ENCODE measurements at places on chromosomes 5 and 9.

- peak; percentile 72 for DNase-seq
Measured at GRCh38 chr9:137028263-137029057, 423 bp upstream of the ABCA2 start.

DNA sequence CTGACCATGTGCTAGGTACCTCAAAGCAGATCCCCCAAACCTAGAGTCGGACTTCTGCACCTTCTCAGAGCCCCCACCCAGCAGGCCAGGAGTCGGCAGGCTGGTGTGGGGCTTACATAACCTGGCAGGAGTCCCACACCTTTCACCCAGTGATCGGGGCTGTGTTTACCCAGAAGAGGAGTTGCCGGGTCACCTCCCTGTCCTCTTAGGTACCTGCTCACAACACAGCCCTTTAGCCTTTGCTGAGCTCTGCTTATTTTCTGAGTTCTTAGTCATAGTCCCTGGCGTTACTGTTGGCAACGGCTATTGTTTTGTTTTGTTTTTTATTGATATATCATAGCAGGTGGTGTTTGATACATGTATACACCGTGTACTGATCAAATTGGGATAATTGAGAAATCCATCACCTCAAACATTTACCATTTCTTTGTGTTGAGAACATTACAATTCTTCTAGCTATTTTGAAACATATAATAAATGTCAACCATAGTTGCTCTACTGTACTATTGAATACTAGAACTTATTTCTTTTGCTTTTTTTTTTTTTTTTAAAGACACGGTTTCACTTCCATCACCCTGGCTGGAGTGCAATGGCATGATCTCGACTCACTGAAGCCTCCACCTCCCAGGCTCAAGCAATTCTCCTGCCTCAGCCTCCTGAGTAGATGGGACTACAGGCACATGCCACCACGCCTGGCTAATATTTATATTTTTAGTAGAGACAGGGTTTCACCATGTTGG, 10.4 kb upstream of the EEIG1 start:
- no peak for DNase-seq

DNA sequence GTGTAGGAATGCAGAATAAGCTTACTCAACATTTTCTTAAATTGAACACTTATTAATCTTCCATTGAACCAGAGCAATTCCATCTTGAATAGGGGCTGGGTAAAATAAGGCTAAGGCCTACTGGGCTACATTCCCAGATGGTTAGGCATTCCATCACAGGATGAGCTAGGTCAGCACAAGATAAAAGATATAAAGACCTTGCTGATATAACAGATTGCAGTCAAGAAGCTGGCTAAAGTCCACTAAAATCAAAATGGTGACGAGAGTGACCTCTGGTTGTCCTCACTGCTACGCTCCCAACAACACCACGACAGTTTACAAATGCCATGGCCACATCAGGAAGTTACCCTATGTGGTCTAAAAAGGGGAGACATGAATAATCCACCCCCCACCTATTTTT, 156.1 kb downstream of the NXNL2 start:
- DNase-seq = no peak

- peak; percentile 86 for DNase-seq
Measured at GRCh38 chr9:2620919-2621721, 467 bp upstream of the VLDLR start.

- no peak for DNase-seq
Measured at GRCh38 chr5:74369173-74369572, 271.4 kb downstream of the ENC1 start.

DNA sequence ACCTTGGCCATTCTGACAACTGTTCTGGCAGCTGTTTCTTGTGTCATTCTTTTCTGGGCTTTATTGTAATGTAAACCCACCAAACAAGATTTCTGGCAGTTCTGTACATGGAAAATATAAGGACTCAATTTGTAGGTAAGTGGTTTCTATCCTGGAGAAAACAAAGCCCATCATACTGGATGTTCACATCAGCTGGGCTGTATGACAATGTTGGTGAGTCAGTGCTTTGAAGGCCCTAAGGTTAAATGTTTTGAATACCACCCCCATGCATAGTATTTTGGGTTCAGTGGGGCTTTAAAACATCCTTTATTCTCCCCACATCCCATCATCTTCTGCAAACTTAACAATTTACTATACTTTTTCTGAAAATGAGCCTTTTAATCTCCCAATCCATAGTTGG, 52.5 kb downstream of the SH3GL2 start:
- DNase-seq = no peak

- no peak for DNase-seq
Measured at GRCh38 chr9:136769710-136770191, 5.4 kb upstream of the LCN15 start.

DNA sequence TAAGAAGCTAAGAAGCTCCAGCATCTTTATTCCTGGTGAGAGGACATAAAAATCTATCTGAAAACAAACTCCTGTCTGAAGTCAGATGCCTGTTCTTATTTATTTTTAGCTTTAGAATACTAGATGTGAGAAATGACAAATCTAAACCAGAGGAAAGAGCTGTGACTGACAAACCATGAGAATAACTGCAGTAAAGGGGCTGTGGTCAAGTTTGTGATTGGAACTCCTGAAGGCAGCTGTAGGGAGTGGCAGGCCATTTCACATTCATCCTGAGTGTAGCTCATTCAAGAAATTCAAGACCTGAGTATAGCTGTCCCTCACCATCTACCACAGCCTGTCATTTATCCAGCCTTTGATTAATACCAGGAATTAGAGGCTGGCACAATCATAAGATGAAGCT, 718.8 kb downstream of the BRINP1 start:
- no peak for DNase-seq

- DNase-seq = no peak
Measured at GRCh38 chr9:106481013-106481609, 381.9 kb upstream of the ZNF462 start.

GRCh38 chr5:159033351-159033657, 66.4 kb downstream of the EBF1 start:
- no peak for DNase-seq

DNA sequence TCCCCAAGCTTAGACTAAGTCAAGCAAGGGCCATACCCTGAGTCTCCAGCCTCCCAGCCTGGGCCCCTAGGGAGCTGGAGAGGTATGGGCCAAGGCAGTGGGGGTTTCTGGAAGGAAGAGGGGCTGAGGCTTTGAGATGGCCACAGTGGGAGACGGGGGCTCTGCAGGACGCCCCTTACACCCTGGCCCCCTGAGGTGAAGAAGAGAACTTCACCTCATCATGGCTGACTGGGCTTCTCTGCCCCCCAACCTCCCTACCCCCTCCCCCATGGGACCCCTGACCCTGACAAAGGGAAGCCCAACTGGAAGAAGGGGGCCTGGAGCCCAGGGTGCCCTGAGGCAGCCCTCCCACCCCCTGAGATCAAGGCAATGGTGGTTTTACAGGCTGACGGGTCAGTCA, 25.8 kb downstream of the PCDH1 start:
- DNase-seq = no peak

- no peak for DNase-seq
Measured at GRCh38 chr9:122124048-122124447, 30.9 kb upstream of the TTLL11 start.

DNA sequence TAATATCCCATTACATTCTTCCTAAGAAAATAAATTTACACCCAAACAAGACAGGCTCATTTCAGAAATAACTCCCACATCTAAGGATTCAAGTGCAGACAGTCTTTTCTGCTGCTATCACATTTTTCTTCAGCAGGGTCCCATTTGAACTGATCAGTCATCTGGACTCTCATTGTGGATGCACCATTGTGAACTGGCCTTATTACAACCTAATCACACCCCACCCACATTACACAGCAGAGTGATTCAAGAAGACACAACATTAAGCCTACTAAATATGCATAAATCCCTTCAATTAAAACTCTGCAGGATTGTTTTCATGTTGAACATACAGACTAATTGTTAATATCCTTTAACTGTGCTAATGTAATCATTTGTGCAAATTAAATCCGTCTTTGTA, 146.2 kb downstream of the CDH12 start:
- DNase-seq = no peak

- DNase-seq = no peak
Measured at GRCh38 chr5:122774519-122774860, 390 bp upstream of the SNX2 start.

DNA sequence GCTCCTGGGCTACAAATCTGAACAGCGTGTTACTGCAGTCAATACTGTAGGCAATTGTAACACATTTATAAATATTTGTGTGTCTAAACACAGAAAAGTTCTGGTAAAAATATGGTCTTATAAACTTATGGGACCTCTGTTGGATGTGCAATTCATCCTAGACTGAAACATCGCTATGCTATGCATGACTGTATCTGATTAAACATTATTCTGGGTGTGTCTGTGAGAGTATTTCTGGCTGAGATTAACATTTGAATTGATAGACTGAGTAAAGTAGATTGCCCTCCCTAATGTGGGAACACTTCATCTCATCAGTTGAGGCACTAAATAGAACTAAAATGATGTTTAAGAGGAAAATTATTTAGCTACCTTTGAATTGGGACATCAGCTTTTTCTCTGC, 24.3 kb upstream of the PRDM9 start:
- no peak for DNase-seq

DNA sequence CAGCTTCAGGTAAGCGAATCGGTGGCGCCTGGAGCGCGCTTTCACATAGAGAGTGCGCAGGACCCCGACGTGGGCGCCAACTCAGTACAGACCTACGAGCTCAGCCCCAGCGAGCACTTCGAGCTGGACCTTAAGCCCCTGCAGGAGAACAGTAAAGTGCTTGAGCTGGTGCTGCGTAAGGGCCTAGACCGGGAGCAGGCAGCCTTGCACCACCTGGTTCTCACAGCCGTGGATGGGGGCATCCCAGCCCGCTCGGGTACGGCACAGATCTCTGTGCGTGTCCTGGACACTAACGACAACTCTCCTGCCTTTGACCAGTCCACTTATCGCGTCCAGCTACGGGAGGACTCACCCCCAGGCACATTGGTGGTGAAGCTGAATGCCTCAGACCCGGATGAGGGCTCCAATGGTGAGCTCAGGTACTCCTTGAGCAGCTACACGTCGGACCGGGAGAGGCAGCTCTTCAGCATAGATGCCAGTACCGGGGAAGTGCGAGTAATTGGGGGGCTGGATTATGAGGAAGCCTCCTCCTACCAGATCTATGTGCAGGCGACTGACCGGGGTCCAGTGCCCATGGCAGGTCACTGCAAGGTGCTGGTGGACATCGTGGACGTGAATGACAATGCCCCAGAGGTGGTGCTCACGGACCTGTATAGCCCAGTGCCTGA, 1.1 kb downstream of the PCDHAC2 start:
- DNase-seq = no peak

DNA sequence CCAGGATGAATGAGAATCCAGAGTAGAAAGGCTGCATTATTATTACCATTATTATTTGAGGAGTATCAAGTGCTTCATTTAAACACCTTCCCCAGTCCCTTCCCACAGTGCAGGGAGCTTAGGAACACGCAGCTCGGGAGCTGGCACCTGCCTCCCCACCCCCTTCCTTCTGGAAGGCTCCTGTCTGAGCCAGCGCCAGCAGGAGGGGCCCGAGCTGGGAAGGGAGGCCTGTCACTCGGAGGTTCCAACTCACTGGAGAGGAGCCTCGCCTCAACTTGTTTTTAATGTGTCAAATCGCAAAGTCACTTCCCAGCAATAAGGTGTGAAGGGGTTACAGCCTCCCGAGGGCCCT, 156.4 kb upstream of the IRX4 start:
- DNase-seq = no peak

- no peak for DNase-seq
Measured at GRCh38 chr5:93278896-93279295, 302.1 kb downstream of the NR2F1-AS1 start.

- DNase-seq = no peak
Measured at GRCh38 chr5:60163762-60164161, 270.2 kb upstream of the PDE4D start.

- peak; percentile 15 for DNase-seq
Measured at GRCh38 chr5:127433526-127433925, 83.9 kb upstream of the PRRC1 start.

DNA sequence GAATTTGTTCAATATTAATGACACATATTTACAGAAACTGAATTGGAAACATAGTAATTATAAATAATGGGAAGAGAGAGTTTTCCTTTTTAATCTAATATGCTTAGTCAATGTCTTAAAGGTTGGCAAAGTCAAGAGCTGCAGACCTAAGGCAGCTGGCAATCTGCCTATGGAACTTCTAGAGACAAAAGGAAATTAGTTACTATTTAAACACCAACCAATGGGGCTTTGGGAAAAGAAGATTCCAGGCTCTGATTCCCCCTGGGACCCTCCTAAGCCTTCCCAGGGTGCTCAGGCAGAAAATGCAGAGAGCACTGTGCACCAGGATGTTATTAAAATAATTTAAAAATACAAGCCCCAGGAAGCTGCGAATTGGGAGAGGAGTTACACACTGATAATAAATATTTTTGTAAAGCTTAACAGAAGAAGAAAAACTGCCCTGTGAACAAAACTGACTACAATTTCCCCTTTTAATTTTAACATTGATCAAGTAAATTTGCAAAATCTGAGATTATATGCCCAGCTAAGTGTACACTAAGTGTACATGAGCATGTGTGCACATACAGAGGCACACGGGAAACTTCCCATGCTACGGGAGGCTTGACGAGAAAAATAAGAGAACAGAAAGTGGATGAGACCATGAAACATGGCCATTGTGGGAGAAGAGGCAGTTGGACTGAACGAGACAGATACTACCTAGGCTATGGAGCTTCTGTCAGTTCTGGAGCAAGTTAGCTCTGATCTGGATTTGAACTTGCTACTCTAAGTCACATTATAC, 77.4 kb upstream of the ADAMTS16 start:
- DNase-seq = no peak

GRCh38 chr5:37807621-37808301, 32.1 kb downstream of the GDNF start:
- DNase-seq = peak; percentile 46

DNA sequence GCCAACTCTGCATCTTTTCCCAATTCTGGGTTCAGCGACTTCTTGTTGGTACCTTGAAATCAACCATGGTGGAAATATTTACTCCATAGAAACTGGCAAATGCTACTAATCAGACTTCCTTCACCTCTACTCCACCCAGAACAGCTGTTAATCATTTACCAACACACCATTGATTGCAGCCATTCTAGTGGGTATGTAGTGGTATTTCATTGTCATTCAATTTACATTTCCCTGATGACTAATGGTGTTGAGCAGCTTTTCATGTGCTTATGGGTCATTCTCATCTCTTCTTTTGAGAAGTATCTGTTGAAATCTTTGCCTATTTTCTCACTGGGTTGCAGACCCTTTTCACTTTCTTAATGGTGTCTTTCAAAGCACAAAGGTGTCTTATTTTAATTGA, 122.4 kb upstream of the MSX2 start:
- no peak for DNase-seq

GRCh38 chr5:14406554-14406849, 175.1 kb upstream of the OTULINL start:
- no peak for DNase-seq

GRCh38 chr9:129496473-129497004, 124.4 kb downstream of the C9orf50 start:
- peak; percentile 96 for DNase-seq

- no peak for DNase-seq
Measured at GRCh38 chr9:74036549-74037231, 460.4 kb upstream of the RORB start.

GRCh38 chr9:97615439-97616072, 17.6 kb downstream of the TSTD2 start:
- peak; percentile 89 for DNase-seq
